ENCODE measurements at places on chromosomes 6 and 20.

GRCh38 chr6:5673019-5673790, 333.5 kb downstream of the NRN1 start:
- DNase-seq: no peak

DNA sequence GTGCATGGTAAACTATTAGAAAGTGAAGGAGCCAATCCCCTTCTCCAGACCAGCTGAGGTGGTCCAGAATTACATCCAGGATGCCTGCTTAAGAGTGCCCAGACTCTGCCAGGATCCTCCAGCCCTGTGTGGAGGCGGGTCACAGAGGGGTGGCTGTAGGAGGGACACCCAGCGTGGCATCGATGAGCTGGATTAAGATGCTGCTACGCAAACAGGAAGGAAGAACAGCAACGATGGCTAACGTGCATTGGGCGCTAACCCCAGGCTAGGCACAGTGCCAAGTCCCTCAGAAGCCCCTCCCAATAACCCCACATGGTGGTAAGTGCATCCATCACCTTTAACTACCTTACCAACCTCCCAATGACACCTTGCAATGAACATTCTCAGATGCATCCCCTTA, 63.9 kb upstream of the MRPS10 start:
- DNase-seq: no peak

- peak; percentile 3 for DNase-seq
These were observed 2.1 kb downstream of the APOBEC2 start for GRCh38 chr6:41055149-41055548.

DNA sequence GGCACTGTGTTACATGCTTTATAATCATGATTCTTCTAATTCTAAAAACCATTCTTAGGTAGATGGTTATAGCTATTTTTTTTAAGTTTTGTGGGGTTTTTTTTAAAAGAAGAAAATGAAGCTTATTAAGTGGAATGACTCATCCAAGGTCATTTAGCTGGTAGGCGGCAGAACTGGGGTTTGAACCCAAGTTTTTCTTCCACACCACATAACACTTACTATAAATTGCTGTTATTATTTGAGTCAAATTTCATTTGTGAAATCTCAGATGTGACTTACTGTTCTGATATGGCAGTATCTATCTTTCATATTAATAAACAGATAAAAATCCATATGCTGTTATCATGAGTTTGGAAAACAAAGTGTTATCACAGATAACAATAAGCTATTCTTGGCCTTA, 10.4 kb upstream of the COL10A1 start:
- no peak for DNase-seq

DNA sequence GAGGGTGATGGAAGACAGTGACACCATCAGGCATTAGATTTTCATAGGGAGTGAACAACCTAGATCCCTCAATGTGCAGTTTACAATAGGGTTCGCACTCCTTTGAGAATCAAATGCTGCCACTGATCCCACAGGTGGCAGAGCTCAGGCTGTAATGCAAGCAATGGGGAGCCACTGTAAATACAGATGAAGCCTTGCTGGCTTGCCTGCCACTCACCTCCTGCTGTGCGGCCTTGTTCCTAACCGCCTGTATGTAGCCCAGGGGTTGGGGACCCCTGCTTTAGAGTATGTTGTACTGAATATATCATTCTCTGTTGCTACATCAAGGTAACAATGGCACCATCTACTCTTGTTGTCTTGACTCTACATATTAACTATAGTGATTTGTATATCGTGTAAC, 37.1 kb downstream of the TPD52L1 start:
- no peak for DNase-seq

GRCh38 chr20:35953387-35954199, 709 bp downstream of the SCAND1 start:
- peak; percentile 68 for DNase-seq

GRCh38 chr6:107230024-107230423, 114.7 kb upstream of the BEND3 start:
- no peak for DNase-seq

Measured in AG20443 (cell line).